ENCODE measurements at places on chromosomes 7 and 10.

DNA sequence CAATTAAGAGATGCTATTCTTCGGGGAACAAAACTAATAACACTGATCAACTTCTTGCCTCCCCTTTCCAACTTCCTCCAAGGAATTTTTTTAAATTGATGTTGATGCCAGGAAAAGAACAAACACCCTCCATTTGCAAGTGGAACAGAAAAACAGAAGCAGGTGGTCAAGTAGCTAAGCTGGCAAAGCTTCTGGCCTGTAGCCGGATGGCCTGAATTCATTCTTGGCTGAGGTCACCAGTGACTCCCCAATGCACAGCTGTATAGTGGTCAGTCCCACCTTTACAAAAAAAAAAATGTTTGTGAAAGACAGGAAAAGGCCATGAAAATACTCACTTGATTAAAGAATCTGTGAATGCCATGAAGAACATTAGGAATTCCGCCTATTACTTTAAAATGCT is 39.1 kb downstream of the DOCK4 start:
- DNase-seq, result no peak

- no peak for DNase-seq
Observed at GRCh38 chr10:53808677-53809372, 992.2 kb downstream of the PCDH15 start.

- no peak for DNase-seq
Observed at GRCh38 chr10:103833731-103834365, 21.5 kb downstream of the SH3PXD2A start.

- DNase-seq, result no peak
Observed at GRCh38 chr7:46028246-46028645, 107.2 kb upstream of the IGFBP3 start.

DNA sequence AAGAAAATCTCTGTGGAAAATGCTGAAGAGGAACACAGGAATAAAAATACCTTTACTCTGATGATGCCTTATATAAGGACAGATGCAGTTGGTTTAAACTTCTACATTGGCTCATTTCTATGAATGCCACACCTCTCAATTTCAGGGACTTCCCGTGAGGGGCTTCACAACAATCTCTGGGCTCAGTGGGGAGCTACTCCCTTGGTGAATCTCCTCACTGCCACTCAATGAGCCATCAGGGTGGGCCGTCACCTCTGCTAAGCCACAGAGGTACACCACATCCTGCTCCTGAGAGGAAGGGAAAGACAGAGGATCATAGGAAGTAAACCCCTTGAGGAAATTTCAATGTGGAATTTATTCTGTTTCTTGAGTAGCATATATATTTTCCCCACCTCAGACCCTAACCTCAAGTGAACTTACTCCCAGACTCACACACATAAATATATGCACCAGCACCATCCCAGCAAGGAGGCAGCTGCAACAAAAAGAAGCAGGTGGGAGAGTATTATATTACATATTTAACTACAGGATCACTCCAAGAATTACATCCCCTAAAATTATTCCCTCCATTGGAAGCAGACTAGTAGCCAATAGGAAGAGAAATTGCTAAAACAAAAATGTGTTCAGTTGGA is 63.3 kb upstream of the PRSS1 start:
- no peak for DNase-seq

DNA sequence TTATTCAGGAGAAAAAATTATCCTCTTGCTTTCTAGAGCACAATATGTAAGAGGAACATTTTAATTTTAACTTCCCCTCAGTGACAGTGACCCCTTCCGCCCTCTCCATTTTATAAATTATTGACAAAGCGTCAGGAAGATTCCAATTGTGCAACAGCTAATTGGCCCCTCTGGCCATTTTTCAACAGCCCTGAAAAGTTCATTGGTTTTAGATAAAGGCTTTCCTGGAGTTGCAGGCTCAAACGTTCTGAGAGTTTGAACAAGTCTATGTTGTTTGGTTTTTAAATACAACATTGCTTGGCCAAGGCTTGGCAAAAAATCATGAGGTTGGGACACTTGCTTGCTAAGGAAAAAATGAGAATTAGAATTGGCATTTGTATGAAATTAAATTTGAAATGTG is 422.2 kb upstream of the ANKRD30A start:
- DNase-seq, result no peak

DNA sequence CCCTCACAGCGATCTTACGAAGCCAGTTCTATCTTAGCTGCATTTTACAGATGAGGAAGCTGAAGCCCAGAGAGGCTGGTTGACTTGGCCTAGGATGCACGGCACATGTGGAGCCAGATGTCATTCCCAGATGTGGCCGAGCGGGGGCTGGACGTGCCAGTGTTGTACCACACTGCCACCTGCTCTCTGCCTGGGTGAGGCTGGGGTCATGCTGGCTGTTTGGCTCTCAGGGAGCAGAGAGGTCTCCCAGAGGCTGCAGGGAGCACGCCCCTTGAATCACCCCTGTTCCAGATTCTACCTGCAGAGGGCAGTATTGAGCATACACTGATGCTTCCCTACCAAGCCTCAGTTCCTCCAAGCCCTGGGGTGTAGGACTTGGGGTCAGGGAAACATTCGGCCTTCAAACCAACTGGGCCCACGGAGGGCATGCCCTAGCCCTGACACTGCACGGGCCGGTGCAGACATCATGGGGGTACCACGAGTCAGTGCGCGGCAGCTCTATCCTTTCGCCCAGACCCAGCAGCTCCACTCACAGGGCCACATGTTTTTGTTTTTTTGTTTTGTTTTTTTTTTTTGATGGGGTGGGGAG is 3.8 kb upstream of the GTF2IRD1 start:
- DNase-seq, result peak; percentile 66

DNA sequence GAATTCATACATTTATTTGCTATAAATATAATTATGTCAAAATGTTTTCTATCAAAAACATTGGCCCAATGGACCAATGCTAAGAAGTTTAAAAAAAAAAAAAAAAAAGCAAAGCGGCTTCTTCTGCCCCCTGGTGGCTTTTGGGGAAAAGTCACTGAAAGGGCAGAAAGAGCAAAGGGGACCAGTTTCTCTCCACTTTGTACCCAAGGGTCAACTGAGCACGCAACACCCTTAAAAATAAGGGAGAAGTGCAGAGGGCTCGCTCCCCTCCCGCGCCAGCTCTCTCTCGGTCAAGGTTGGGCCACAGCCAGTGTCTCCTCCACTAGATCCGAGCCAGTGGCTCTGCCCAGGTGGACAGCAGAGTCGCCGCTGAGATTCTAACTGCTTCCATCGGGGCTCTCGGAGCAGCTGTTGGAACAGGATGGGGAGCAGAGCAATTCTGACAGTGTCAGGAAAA is 136.4 kb upstream of the FGFR2 start:
- no peak for DNase-seq

DNA sequence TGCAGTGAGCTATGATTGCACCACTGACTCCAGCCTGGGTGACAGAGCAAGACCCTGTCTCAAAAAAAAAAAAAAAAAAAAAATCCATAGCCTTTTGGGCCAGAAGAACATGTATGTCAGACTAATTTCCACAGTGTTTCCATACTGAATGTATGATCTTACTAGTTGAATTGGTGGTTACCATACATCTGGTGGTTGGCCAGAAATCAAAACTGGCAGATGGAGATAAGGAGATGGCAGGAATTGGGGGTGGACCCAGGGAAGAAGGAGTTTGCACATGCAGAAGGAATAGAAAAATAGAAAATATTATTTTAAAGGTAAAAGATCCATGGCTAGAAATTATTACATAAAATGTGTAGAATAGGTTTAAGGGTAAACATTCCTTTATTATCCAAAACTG is 3.7 kb upstream of the ATOH7 start:
- no peak for DNase-seq

- no peak for DNase-seq
Observed at GRCh38 chr7:7923818-7924217, 44.8 kb upstream of the GLCCI1 start.

GRCh38 chr10:108095932-108096925 is 931.7 kb upstream of the SORCS1 start:
- DNase-seq, result no peak

DNA sequence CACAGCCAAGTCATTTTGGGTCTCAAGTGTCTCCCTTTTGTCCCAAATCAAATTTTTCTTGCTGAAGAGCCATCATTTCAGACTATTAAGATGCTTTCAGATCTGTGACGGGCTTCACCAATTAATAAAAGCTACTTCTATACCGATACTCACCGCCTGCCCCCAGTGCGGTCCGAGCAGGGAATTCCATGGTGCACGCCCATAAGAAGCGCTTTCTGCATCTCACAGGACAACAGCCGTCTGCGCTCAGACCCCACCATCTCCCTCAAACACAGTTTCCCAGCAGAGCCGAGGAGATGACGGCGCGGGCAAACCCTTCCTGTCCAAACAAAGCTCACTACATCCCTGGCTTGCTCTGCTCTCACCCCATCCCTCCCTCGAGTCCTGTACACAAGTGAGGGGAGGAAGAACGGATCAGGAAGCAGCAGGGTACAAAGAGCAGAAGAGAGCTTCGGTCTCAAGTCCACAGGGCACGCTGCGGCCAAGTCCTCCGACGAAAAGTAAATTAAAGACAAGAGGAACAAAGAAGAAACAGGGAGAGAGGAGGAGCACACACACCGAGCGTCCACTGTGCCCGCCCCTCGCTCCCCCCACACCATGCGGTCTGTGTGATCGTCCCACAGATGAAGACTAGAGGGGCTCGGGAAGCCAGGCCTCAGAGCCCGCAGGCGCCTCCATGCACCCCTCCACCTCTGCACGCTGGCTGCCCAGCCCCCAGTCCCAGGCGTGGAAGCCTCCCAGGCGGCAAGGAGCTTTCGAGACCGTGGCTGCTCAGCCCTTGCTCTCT is 121.9 kb downstream of the MAD1L1 start:
- DNase-seq, result no peak

DNA sequence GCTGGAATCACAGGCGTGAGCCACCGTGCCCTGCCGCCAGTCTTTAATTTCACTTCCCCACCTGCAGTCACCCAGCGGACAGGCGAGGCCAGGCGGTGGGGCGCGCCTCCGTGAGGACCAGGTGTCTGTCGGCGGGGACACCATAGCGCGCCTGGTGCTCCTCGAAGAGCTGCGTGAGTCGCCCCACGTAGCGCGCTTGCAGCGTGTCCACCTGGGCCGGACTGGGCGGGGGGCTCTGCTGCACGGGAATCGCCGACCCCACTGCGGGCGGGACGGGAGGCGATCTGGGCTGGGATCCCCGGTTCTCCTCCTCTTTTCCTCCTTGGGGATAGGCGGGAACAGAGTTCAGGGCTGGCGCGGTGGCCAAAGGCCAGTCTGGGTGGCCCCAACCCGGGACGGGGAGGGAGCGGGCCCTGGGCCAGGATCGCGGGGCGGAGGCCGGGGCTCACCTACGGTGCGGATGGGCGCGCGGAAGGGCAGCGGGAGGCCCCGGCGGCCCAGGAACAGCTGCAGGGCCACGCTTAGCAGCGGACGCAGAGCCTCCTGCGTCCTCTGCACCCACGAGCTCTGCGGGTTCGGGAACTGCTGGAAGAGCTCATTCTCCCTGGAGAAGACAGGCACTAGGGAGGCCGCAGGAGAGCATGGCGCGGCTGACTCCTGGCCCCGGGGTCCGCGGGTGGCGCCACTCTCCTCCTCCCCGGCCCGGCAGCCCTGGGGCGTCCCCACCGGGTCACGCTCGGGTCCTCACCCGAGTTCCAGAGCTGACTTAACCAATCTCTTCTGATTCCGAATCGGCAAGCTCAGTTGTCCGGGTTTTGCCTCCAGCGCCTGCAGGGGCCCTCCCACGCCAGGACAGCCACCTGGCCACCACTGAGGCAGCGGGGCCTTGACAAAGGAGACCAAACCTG is 1.1 kb upstream of the MOGAT3 start:
- no peak for DNase-seq

DNA sequence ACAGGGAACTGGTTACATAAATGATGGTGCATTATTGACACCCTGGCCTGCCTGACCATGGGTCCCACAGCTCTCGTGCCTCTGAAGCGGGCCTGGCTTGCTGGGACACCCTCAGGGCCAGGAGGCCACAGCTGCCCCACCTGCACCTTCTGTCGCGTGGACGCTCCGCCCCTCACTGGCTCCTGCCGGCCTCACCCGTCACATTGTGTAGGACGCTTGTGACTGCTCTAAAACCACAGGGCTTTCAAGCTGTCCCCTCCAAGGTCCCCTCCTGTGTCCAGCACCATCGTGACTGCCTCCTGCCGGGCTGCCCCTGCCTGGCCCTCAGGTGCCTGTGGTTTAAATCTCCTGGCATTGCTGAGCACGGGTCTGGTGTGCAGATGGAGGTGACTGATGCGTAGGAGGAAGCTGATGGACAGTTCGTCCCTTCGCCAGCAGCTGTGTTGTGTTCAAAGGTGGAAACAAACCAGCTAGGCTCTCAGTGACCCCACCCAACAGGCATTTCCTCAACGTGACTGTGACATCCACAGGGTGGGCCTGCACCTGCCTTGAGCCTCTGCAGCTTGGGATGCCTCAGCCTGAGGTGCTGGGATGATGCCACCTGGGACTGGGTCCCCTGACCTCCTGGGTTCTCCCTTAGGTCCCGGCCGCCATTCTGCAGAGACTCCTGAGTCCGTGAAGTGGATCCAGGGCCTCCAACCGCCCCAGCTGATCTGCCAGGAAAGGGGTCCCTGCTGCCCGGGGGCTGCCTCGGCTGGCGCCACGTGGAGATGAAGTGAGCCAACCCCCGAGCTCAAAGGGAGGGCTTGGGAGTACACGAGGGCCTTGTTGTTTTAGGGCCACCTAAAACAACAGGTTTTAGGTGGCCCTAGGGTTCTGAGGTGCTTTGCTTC is 148.5 kb downstream of the WDR37 start:
- DNase-seq, result no peak

- DNase-seq, result no peak
Observed at GRCh38 chr7:26724795-26725194, 139.6 kb downstream of the SKAP2 start.

DNA sequence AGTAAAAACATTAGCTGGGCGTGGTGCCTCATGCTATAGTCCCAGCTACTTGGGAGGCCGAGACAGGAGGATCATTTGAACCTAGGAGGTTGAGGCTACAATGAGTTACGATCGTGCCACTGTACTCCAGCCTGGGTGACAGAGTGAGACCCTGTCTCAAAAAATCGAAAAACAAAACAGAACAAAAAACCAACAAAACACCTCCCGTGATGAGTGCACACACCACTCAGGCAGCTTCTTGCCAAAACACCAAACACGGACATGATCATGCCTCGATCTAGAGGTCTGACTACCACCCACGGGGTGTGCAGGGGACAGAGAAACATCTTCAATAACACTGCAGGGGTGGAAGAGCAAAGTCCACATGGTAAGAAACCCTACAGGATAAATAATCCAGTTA is 44.4 kb downstream of the AMZ1 start:
- DNase-seq, result no peak

DNA sequence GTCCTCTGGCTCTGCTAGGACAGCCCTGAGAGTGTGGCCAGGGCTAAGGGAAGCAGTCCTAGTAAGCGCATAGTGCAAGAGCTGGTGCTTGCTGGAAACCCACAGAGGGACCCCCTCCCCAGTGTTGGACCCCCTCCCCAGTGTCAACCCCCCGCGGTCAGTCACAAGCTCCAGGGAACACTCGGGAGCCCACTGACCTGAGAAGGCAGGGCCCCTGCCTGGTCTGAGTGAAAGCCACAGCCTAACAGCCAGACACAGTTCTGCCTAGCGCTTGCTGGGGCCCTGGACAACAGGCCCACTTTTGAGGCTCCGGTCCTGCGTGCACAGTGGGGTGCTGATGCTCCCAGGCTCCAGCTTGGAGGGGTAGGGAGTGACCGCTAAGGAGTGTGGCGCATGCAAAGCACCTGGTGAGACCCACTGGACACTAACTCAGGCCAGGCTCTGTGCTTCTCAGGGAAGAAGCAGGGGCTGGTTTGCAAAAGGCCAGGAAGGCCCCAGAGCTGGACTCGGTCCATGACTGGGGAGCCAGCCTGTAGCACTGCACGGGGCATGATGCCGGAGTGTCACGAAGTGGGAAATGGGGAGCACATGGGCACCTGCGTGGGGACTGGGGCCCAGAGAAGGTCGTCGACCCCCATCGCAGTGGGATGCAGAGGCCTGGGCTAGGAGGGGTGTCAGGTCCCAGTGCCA is 175.8 kb upstream of the PPP2R2D start:
- no peak for DNase-seq
